ENCODE measurements at places on chromosomes 3 and 15.
A peak's percentile ranks its signal among the peaks of the same experiment; 100 is the strongest.

GRCh38 chr3:125057186-125057850 lies 1.5 kb upstream of the HEG1 start:
- no peak for DNase-seq

- no peak for DNase-seq
Observed at GRCh38 chr3:174931473-174932353, 72.6 kb downstream of the NAALADL2 start.

DNA sequence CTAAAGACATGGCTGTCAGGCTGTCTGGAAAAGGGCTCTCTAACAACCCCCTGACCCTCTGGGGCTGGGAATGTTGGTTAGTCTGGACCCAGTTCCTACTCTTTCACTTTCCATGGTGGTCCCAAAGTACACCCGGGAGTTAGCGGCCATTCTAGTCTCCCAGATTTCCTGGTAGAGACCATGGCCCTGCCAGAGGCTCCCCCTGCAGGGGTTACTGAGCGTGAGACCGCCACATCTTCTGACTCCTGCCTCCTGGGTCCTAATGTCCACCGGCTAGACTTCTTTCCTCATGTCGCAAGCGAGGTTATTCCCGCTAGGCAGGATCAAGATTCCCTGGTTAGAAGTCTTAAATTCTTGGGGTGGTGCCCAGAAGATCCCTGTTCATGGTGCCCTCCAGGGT lies 540.0 kb upstream of the ROBO1 start:
- no peak for DNase-seq

DNA sequence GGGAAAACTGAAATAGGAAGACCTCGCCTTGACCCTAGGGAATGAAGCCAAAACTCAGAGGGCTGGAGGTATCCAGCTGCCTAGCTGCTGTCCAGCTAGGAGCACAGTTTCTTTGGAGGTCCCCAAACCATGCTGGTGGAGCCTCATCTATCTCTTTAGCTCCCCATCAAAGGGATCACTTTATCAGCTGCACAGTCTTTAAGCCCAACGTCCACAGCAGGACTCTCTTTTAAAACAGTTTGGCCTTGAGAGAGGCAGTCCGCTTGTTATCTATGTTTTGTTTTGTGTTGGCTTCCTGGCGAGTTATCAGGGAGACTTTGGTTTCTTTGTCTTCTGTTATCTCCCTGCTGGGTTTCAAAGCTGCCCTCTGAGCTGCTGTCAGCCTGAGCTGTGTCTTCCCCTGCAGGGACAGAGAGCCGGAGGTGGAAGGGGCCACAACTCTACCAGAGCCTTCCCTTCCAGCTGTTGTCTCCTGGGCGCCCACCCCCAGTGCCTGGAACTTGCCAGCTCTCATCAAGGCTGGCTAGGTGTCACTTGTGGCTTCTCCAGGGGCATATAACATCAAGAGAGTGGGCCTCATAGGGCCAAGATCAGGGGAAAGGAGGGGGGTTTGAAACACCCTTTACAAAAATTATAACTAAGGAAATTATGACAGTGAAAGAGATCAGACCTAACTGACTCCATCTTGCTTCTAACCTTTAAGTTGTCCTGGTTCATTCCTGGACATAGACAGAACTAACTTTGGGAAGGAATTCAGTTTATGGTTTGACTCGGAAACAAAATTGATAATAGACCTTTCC lies 61.4 kb upstream of the C15orf39 start:
- DNase-seq, result no peak

DNA sequence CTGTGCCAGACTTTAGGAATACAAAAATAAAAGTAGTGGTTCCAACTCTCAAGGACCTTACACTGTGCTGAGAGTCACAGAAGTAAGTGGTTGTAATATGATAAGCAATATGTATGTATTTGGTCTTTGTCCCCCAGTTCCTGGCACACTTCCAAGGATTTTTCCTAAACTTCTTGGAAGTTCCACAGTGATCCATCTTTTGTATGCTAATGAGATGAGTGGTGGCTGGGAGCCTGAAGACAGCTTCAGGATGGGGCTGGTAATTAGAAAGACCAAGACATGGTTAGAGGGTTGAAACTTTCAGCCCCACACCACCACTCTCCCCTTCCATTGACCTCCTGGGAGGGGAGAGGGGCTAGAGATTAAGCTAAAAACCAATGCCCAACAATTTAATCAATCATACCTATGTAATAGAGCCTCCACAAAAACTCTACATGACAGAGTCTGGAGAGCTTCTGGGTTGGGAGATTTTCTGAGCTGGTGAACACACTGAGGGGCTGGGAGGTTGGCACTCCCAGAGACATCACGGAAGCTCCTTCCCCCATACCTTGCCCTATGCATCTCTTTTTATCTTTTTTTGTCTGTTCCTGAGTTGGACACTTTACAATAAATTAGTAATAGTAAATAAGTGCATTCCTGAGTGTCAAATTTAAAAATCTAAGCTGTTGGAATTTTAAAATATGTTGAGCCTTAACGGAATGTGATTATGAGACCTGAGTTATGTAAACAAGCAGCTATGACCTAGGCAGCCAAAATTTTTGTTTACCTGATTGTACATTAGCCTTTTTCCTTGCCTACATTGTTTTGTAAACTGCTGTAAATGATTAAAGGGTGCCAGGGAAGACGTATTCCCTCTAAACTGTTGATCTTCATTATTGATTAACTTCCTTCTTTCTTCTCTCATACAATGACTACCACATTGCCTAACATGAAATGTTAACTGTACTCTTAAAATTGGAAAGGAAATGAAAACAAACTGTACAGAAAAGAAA lies 24.3 kb downstream of the CD200R1L start:
- DNase-seq, result no peak

DNA sequence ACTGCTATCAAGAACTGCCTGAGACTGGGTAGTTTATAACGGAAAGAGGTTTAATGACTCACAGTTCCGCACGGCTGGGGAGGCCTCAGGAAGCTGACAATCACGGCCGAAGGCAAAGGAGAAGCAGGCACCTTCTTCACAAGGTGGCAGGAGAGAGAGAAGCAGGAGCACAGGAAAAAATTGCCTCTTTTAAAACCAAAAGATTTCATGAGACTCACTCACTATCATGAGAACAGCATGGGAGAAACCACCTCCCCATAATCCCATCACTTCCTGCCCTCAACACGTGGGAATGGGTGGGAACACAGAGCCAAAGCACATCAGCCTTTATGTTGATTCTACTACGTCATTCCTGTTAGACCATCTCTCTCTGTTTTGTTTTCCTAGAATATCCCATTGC lies 650.9 kb upstream of the SEMA6D start:
- no peak for DNase-seq

GRCh38 chr15:53559364-53560277 lies 199.8 kb downstream of the WDR72 start:
- DNase-seq, result no peak

GRCh38 chr3:759106-759505 lies 333.7 kb upstream of the CNTN6 start:
- no peak for DNase-seq

GRCh38 chr3:100798012-100798411 lies 88.7 kb downstream of the TFG start:
- DNase-seq, result no peak

DNA sequence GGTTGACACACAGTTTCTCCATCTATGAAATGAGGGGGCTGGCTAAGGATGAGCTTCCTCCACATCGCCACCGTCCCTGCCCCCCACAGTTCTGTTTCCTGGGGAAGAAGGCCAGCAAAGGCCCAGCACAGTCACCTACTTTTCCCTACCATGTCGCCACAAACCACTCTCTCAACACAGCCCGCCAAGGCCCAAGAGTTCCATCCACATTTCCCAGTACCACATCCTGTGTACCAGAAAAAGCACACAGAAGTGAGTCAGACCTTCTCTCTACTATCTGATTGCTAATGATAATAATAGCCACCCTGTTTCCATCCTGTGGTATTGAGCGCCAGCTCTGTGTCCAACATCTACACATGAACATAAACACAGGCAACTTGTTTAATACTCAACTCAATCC lies 30.3 kb upstream of the C15orf39 start:
- DNase-seq, result no peak

DNA sequence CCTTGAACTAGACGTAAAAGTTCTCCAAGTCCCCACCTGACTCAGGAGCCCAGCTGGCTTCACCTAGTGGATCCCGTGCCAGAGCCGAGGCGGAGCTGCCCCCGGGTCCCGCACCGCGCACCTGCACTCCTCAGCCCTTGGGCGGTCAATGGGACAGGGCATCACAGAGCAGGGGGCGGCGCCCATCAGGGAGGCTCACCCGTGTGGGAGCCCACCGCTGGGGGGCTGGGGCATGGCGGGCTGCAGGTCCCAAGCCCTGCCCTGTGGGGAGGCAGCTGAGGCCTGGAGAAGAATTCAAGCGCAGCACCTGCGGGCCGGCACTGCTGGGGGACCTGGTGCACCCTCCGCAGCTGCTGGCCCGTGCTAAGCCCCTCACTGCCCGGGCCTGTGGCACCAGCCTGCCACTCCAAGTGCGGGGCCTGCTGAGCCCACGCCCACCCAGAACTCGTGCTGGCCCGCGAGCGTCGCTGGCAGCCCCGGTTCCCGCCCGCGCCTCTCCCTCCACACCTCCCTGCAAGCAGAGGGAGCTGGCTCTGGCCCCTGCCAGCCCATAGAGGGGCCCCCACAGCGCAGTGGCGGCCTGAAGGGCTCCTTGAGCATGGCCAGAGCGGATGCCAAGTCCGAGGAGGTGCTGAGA lies 16.2 kb downstream of the SQOR start:
- no peak for DNase-seq

DNA sequence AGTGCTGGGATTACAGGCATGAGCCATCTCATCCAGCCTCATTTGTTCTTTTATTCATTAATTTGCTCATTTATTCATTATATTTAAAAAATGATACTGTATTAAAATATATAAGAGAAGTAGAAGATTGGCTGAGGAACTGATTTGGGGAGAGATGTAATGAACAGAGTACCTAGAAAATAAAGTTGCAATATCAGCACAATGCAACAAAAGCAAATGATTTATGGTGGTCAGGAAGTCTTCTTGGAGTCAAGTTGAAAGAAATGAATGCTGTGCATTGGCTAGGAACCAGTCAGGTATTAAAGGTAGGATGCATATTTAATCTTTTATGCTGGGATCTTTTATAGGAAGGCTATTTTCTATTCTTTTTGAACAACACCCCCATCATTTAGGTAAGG lies 152.2 kb downstream of the C3orf38 start:
- DNase-seq, result no peak

DNA sequence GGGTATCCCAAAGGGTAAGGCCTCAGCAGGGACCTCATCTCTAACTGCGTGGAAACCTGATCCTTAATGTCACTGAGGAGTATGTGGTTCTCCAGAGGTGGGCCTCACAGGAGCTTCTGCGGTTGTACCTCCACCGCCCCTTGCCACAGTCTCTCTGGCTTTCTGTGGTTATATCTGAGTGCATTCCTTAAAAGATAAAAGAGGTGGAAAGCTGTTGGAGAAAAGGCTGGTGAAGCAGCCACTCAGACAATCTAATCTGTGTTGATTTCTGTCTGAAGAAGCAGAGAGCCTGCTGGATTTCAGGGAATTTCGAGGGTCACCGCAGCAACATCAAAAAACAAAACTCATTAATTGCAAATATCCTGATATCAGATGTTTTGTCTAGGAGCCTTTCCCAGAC lies 51.4 kb downstream of the SEMA6D start:
- DNase-seq, result no peak

GRCh38 chr3:150286390-150287147 lies 121.5 kb upstream of the TSC22D2 start:
- peak; percentile 24 for DNase-seq

GRCh38 chr15:72197041-72197459 lies 537 bp downstream of the GRAMD2A start:
- DNase-seq, result no peak

DNA sequence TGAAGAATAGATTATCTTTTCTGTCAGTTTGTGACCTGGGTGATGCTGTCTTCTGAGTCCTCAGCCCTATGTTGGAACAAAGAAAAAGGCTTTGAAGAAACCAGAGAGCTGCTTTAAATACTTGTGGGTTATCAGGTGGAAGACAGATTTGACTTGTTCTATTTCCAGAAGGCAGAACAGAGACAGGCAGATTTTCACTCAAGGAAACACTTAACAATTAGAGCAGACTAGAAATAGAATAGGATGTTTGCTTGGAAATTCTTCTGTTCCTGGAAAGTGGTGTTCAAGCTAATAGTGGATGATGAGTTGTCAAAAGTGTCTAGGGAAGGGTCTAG lies 219.4 kb downstream of the UBE2E2 start:
- no peak for DNase-seq

DNA sequence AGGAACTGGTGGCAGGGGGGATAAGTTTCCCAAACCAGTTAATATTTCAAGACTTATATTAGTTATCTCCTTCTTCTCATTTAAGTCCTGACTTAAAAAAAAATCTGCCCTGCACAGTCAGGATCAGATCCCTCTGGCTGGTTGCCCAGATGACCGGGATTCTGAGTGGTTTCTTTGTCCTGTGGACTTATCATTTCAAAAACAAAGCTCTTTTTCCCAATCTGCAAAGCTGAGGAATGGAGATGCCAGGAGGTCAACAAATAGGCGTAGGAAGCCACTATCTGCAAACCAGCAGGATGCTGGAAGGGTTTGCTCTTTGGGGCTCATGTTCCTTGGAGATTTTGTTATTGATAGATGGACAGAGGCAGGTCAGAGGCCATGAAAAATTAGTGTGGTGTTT lies 5.8 kb downstream of the C3orf20 start:
- DNase-seq, result no peak

DNA sequence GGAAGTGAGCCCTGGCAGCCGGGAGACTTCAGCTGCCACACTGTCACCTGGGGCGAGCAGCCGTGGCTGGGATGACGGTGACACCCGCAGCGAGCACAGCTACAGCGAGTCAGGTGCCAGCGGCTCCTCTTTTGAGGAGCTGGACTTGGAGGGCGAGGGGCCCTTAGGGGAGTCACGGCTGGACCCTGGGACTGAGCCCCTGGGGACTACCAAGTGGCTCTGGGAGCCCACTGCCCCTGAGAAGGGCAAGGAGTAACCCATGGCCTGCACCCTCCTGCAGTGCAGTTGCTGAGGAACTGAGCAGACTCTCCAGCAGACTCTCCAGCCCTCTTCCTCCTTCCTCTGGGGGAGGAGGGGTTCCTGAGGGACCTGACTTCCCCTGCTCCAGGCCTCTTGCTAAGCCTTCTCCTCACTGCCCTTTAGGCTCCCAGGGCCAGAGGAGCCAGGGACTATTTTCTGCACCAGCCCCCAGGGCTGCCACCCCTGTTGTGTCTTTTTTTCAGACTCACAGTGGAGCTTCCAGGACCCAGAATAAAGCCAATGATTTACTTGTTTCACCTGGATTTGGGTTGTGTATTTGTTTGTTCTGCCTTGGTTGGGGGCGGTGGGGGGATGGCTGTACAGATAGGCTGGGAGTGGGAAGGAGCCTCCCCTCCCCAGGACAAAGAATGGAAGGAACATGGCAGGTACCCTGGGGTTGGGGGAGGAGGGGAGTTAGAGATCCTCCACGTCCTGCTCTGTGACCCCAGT lies 2.9 kb upstream of the GRM2 start:
- DNase-seq, result no peak
